ENCODE measurements at places on chromosomes 5 and 9.

DNA sequence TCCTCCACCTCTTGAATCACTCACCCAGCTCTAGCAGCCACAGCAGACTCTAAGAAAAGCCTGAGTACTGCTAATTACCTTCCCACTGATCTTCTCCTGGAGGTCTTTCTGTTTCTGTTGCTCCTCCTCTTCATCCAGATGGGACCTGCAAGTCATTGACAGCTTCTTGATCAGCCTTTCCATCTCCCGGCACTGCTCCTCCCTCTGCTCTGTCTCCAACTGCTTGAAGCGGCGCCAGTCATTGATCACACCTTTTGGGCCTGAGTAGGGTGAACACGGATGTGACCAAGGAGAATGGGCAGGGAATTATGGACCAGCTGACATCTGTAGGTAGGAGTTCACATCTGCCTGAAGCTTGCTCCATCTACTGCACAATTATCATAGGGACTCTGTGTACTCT is 5.5 kb downstream of the PDCL start:
- no peak for DNase-seq

DNA sequence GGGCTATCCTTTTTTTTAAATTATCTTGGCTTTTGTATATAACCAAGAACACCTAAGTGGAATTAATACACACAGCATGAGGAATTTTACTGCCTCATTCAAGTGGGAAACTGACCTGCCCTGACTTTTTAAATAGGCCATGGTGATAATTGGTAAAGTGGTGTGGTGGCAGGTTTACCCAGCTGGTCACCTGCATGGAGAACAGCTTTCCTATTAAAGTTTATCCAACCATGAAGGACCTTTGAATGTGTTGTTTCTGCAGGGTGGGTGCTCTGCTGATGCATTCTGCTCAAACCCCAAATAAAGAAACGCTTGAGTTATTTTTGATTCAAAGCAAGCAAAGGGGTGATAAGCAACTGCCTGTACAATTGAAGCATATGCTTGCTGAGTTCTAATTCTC is 261.0 kb upstream of the GRIN3A start:
- no peak for DNase-seq

DNA sequence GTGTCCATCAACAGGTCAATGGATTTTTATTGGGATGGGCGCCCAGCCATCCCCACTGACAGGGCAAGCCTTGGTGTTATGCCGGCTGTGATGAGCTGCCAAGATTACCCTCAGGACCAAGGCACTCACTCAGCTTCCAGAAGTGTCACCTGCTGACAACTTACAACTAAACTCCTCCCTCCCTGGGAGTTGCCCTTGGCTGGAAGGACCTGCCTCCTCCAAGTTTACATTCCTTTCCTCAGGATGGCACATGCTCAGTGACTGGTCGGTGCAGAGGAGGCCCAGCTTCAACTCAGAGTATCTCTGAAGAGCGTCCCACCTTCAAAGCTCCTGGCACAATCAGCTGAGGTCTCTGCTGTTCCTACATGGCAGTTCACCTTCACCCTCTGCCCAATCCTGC is 52.5 kb upstream of the ZBTB43 start:
- no peak for DNase-seq

DNA sequence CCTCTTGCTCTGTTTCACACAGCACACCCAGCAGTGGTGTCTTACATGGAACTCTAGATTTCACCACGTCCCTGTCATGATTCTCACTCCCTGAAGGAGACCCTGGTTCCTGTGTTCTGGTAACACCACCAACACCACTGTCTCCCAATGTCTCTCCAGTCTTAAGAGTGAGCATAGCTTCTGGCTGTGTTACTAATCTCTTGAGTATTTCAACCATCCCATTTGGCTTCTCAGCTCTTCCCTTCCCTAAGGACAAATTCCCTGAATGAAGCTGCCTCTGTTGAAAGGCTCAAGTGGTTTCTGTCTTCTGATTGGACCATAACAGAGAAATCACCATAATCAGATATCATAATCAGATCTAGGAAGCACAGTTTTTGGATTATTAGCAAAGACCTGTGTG is 311.8 kb downstream of the DNAH5 start:
- no peak for DNase-seq

DNA sequence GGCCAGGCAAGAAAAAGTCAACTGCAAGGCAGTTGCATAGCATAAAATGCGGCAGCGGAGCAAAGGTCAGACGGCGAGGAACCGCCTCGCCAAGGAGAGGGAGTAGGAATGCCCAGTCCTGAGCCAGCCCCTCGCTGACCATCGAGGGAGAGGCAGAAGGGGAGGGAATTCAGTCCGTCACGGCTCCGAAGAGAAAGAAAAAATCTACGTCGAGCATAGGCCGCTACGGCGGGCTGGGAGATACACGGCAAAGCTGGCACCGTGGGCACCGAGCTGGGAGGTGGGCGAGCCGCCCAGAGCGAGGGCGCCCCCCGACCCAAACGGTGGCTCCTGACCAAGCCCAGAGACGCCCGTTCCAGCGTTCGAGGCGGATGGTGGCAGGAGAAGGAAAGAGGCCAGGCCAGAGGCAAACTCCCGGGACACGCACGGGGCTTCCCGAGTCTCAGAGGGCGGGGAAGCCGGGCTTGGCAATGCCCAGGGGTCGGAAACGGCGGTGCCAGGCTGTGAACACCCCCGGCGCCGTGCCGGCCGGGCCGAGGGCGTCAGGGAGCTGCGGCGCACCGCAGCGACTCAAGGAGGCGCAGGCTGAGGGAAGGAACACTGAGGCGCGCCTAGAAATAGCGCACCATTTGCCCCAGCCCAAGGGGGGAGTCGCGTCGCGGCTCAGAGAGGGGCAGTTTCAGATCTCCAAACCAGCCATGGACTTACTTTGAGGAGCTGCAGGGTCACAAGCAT is 518 bp downstream of the SPRY4 start:
- DNase-seq, result peak; percentile 10

DNA sequence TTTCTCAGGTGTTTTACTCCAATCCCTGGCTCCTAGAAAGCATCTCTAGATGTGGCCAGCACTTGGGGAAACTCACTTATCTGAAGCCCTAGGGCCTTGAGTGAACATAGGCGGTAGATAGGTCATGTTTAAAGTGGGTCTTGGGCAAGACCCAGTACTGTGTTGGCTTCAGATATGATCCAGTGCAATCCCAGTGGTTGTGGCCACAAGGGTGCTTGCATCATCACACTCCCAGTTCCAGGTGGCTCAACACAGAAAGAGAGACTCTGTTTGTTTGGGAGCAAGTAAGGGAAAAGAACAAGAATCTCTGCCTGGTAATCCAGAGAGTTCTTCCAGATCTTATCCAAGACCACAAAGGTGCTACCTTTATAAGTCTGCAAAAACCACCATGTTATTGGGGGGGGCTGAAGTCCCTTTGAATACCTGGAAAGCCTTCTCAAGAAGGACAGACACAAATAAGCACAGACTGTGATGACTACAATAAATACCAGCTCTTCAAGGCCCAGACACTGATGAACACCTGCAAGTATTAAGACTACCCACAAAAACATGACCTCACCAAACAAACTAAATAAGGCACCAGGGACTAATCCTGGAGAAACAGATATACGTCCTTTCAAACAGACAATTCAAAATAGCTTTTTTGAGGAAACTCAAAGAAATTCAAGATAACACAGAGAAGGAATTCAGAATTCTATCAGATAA is 114.7 kb downstream of the LURAP1L start:
- no peak for DNase-seq

- no peak for DNase-seq
These were observed 578.0 kb downstream of the EFNA5 start for GRCh38 chr5:107092695-107093094.

GRCh38 chr5:40447438-40447837 is 232.3 kb upstream of the PTGER4 start:
- no peak for DNase-seq

DNA sequence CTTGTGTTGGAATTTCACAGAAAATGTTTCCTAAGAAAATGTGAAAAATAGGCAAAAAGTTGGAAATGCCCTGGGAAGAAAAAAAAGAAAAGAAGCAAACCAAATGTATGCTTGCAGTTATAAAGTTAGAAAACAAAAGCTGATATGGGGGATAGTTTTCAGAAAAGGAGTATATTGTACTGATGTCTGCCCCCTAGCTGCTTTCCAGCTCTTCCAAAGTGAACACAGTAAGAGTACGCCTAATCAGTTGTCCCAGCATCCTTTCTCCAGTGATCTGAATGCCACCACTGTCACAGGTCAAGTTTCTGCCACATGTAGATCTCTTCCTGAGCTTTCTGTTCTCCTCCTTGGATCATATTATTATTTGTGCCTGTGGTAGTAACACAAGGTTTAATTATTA is 5.8 kb downstream of the TYRP1 start:
- DNase-seq, result no peak

- no peak for DNase-seq
These were observed 33.7 kb upstream of the FCN1 start for GRCh38 chr9:134951461-134951860.

DNA sequence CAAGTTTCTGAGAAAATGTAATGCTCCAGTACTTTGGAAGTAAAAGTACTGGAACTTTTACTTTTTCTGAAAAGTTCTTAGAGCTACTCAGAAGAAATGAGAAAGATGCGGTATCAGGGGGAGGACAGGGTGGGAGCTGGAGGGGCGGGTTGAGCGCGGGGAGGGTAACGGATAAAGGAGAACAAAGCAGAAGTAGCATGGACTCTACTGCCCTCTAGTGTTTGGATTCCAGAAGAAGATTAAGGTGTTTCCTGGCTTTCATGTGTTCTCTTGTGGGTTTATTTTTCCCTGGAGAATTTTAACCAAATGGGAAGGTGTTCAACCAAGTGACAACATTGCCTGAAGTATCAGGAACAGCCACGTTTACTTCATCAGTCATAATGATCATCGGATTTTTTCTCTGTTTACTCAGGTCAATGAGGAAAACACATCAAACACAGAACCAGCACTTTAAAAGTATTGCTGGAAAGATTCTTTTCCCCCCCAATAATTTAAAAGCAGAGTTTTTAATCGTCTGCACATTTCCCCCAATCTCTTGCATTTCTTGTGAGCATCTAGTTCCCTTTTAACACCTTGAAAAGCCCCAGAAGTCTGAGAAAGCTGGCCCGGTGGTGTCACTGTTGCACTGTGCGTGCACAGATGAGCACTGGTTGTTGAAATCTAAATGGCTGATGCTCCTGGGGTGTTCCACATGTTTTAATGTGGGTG is 190.6 kb downstream of the MPDZ start:
- DNase-seq, result peak; percentile 62

GRCh38 chr9:71703172-71703872 is 65.0 kb downstream of the CEMIP2 start:
- DNase-seq, result no peak

DNA sequence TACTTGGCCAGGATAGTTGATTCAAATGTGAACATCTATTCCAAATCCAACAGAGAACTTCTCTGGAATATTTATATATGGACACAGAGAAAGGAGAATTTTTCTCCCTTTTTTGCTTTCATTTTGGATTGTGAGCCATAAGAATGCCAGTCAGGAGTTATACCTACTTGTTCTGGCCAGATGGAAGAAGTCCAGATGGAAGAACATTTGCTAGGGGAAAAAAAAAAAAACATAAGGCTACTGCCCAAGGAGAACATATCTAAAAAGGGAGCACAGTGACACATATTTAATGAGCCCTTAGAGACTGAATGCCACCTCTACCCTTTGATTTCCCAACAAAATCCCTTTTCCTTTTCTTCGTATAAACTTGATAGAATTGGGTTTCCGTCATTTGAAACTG is 61.7 kb upstream of the PPP2R2B start:
- no peak for DNase-seq

GRCh38 chr9:11340654-11341053 is 727.9 kb upstream of the PTPRD start:
- no peak for DNase-seq

- DNase-seq, result no peak
These were observed 6.2 kb upstream of the DNAJC18 start for GRCh38 chr5:139445325-139446170.

DNA sequence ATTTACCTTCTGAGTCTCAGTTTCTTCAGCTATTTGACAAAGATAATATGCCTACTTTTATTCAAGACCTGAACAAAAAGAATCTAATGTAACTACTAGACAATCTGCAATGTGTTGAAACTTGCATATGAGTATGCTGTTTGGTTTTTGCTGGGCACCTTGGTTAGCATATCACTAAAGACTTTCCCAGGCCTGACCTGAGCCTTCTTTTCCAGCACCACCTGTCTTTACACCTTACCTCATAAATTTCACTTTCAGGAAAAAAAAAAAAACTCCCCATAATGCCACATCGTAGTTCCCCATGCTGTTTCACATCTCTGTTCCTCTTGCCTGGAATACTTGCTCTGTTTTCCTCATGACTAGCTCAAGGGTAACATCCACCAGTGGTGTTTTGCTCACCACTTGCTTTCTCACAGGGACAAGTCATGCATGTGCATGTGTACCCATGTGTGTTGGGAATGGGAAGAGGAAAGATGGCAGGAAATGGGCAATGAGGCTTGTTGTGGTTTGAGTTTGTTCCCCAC is 45.6 kb upstream of the TLE4 start:
- no peak for DNase-seq

DNA sequence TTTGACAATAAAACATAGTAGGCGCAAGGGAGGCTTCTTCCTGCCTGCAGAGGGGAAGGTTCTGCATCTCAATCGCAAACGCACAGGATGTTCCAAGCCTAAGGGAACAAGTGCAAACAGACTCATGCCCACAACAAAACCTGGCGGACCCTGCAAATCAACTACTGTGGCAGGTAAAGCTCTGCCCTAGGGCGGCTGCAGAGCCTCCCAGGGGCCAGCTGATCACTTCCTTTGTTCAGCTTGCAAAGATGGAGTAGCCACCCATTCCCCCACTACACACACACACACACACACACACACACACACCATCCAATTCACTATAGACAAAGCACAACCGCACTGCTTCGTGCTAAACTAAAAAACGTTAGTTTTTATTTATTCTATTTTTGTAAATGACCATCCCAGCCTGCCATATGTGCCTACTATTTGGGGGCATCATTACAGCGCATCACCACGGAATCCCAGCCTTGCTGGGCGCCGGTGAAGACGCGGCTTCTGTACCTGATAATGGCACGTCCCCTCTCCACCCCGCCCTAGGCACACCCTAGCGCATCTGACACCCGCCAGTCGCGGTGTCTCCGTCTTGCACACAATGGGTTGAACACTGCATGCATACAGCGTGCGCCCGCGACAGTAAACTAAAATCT is 57.6 kb downstream of the DPYSL3 start:
- DNase-seq, result no peak

DNA sequence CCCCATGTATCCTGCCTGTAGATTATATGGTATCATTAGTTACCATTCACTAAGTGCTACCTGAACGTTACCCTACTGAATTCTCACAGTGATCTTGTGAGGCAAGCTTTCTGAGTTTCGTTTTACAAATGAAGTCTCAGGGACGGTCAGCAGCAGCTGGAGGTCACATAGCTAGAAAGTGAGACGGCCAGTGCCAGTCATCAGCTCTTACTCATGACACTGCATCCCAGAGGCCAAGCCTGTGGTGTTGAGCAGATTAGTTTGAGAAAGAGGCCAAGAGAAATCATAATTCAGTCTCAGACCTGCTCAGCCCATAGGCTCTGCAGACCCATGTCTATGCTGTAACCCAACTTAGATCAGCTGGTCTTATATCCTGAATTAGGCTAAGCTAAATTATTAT is 95.7 kb upstream of the EGFLAM start:
- DNase-seq, result no peak

Measured in kidney capillary endothelial cell (primary cell).